Stimulated activated naive CD4-positive, alpha-beta T cell treated with Interleukin-2 at 50 U/mL for 16 hours (primary cell): ENCODE measurements at places on chromosomes 7 and 10.

DNA sequence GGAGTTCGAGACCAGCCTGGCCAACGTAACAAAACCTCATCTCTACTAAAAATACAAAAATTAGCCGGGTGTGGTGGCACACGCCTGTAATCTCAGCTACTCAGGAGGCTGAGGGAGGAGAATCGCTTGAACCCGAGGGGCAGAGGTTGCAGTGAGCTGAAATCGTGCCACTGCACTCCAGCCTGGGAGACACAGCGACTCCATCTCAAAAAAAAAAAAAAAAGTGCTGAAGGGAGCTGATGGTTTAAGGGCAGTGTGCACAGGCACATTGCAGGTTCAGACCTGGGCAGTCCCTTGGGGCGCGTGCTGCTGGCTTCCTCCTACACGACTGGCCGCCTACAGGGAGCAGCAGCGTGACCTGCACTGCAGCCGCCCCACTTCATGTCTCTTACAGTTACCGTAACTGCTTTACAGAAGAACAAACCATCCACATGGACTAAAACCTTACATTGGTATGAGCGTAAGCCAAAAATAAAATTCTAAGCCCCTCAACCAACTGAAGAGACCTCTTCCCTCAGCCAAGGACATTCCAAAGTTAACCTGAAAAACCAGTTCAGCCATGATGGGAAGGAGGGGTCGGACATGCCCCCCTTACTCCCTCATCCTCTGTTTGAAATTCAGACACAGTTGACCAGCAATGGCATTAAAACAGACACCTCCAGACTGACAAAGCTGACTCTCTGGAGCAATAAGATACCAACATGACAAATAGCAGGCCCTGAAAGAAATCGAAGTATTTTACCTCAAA, 262.2 kb downstream of the ZMYND11 start:
- no peak for DNase-seq

- DNase-seq: no peak
Measured at GRCh38 chr7:70680743-70681468, 451.0 kb upstream of the GALNT17 start.

DNA sequence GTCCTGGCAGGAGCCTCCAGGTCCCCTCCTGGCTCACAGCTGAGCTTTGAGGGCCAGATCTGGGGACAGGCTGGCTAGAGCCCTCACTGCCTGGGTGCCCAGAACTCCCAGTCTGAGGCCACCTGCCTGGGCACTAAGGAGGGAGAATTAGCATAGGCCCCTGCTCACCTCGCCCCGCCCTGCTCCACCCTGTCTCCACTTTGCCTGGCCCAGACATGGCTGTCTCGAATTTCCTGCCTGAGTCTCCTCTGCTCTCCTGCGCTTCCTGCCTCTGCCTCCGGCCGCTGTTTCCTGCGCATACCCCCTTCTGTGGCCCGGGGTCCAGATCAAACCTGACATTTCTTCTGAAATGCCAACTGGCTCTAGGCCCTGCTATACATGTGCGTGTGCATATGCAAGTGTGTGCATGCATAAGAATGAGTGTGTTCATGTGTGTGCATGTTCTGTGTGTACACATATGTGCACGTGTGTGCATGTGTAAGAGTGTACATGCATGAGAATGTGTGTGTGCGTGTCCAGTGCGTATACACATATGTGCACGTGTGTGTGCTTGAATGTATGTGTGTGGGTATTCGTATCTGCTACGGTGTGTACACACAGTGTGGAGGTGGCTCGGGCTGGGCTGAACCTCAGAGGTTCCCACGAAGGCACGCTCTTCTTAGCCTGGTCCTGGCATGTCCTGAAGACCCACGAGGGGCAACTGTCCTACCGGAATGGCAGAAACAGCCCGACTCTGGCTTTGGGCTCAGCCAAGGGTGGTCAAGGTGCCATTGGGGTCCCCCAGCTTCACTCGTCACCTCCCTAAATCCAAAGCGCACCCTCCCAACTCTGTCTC, 64.9 kb downstream of the MYL10 start:
- DNase-seq: no peak

GRCh38 chr10:12862459-12862858, 139.1 kb downstream of the CCDC3 start:
- DNase-seq: no peak

DNA sequence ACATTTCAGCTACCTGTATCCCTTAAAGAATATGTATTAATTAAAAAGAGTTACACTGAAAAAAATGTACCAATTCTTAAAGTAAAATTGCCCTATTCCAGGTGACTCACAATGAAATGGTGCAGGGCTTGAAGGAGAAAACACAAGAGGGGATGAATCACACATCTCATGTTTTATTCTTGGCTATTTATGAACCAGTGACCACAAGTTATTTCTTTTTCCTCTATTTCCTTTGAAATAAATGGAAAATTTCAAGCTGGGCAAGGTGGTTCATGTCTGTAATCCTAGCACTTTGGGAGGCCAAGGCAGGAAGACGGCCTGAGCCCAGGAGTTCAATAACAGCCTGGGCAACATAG, 106.8 kb downstream of the UBE2H start:
- DNase-seq: no peak

GRCh38 chr10:82969405-82969804, 1094.4 kb downstream of the NRG3 start:
- DNase-seq: no peak
